ENCODE measurements at places on chromosomes 1 and 21. TPM values are rescaled to one million over a fixed set of nuclear protein-coding genes. Genes with fewer than 3 reads are reported as not detected.

DNA sequence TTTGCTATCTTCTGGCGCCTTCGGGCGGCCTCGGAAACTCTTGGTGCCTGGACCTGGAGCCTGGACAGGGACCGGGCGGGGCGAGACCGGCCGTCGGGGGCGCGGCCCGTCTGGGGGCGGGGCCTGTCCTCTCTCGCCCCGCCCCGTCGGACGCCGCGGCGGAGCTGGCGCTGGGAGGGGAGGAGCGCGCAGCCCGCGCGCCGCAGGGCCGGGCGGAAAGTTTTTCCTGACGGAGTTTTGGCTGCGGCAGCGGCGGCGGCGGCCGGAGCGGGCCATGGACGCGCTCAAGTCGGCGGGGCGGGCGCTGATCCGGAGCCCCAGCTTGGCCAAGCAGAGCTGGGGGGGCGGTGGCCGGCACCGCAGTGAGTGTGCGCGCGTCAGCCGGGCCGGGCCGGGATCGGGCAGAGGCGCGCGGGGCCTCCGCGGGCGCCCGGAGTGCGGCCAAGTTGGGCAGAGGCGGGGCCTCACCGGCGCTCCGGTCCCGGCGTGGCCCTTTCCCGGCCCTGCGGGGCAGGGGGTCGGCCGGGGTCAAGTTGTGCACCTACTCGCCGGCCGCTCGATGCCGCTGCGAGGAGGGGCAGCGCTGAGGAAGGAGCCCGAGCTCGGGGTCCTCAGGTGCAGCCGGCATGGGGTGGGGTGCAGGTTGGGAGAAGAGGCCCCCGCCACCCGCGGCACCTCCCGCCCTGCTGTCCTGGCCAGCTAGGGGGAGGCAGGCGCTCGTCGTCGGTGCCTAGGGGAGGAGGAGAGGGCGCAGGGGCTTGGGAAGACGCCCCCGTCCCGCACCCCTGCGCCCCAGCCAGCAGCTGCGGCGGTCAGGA is at the start of gene LDLRAP1:
Gene LDLRAP1 (plus strand): TSS at position 182 of the 818 bp plus-strand sequence. CDS start 93 bp downstream, at position 275.
- peak; percentile 93 for DNase-seq

DNA sequence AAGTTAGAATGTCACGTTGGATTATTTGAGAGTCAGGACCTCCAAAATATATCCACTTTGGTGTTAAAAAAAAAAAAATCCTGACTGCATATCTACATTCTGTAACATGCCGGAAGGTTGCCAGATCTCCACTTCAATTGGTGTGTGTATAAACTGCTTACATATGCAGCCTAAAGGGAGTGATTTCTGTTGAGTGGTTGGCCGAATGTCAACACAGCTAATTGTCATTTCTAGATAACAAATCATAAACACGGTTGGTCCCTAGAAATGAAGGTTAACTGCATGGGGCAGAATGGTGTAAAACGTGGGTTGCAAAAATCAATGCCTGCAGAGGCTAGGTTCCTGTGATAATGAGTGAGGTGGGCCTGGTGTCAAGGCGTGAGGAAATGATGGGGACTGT is 15.0 kb upstream of the ROR1 start:
- DNase-seq, result no peak

Gene KDF1
- total RNA-seq, result not detected

DNA sequence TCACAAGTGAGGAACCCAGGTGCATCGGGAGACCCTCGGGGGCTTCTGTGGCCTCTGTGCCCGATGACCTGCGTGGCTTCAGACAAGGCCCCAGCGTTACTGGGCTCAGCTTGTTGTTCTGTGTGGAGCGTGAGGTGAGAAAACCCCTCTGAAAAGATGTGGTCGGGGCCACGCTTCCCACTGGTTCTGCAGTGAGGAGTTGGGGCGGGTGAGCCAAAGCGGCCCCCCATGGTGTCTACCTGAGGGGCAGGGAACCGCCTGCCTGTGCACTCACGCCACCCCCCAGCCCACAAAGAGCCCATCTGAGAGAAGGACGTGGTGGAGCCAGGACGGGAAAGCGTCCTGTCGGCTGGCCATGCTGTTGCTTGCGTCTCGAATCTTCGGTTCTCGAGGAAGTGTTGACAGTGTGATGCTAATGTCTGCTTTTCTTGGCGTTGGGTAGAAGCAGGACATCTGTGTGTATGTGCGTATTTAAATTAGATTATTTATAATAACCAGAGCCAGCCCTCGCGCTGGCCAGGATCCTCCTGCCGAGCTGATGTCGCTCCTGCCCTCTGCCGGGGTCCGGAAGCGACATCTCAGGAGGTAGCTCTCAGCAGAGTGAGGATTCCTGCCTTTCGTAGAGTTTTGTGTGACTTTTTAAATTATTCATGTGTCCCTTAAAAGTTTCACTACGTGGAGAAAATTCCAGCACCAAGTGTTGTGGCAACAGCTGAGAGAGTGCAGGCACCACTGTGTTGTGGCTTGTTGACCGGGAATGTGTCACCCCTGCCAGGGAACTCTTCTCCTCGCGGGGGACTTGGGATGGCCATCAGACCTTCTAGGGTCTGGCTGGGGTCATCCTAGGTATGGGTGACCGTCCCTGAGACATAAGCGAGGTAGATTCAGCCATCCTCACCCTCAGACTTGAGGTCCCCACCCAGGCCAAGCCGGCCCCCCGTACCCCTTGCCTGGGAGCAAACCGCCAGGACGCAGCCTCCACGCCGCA is 15.3 kb downstream of the TMEM201 start:
- no peak for DNase-seq

GRCh38 chr1:18927082-18927653 is 24.8 kb upstream of the ALDH4A1 start:
- DNase-seq, result no peak

DNA sequence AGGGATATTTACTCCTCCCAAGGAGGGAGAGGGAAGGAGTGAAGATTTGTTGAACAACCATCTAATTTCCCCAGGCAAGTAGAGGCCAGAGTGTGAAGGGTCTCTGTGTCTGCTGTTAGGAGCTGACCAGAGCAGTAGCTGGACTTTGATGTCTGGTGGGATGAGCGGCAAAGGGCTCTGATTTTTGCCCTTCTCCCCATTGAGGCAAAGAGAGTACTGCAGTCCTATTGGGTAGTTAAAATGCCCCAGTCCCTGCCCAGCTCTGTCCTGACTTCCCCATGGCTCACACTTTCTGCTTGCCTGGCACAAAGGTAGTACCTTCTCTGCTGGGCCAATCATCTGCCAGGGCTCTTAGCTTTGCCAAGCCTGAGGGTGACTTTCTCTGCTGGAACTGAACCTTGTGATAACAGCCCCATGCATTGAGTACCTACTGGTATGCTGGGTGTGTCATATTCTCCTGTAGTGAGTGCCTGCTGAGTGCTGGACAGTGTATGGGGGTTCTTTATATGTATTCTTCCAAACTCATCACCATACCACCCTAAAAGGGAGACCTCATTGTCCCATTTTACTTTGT is 64.0 kb upstream of the SELENON start:
- DNase-seq, result peak; percentile 24

Gene NBPF10
- 4.8 TPM for total RNA-seq

Gene SLC9C2
- total RNA-seq, result not detected

GRCh38 chr1:43135857-43136781 is 36.0 kb downstream of the EBNA1BP2 start:
- no peak for DNase-seq

DNA sequence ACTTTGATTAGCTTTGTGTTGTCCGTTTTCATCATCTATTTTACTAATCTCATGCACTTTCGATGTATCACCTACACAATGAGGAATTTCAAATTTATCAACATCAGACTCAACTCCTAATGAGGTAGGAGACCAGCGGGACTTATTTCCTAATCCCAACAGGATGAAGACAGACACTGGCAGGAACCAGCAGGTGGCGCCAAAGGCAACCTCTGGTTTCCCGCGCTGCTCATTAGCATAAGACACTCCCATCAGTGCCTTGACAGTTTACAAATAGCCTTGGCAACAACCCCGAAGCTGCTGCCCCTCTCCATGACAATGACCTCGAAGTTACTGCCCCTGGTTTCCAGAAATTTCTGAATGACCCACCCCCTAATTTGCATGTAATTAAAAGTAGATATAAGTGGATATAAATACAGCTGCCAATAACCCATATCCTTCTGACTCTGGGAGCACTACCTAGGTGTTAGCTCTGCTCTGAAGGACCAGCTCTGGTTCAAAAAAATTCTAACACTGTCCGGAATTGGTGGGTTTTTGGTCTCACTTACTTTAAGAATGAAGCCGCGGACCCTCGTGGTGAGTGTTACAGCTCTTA is 974.8 kb downstream of the ADGRL2 start:
- DNase-seq, result peak; percentile 76

GRCh38 chr1:150576794-150577556 is 2.4 kb downstream of the MCL1 start:
- DNase-seq, result no peak

Gene MANEAL
- 1.2 TPM for total RNA-seq

Gene NTNG1
- 1.8 TPM for total RNA-seq

- no peak for DNase-seq
These were observed 1588.1 kb upstream of the B3GALT2 start for GRCh38 chr1:194774535-194774934.

GRCh38 chr1:51541313-51542050 is 22.4 kb upstream of the EPS15 start:
- DNase-seq, result no peak

DNA sequence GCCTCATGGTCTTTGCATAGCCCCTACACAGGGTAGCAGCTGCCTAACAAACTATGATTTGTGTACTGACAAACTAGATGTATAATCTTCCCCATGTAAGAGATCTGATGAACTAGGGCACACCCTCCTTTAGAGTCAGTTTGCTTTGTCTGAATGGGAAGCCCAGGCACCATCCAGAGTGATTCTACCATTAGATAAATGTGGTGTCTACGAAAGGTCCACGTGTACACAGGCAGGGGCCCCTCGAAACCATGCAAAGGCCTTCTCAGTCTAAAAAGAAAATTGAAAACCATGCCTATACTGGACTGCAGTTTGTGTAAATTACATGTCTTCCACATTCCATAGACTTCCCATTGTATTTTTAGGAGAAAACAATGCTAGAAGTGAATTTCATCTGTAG is 18.7 kb downstream of the HHIPL2 start:
- DNase-seq, result no peak

Gene ZNF683
- 0.24 TPM for total RNA-seq

DNA sequence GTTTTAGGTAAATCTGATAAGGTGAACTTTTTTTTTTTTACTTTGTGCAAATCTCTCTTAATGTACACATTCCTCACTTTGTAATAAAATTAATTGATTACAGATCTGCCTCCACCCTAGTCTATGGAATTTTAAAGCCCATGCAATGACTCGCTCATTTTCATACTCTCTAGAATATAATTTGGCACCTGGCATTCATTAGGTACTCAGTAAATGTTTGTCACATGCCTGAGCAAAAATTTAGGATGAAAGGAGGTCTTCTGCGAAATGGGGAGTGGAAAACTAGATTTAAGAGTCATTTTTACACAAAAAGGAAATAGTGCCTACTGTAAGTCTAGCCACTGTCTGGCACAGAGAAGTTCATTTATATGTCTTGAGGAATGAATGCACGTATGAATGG is 350.1 kb downstream of the DPYD start:
- DNase-seq, result no peak

Gene TSTD1
- total RNA-seq, result 12.5 TPM

Gene HIPK1
- total RNA-seq, result 71.1 TPM

- DNase-seq, result no peak
These were observed 21.7 kb upstream of the RGS16 start for GRCh38 chr1:182625719-182626504.

DNA sequence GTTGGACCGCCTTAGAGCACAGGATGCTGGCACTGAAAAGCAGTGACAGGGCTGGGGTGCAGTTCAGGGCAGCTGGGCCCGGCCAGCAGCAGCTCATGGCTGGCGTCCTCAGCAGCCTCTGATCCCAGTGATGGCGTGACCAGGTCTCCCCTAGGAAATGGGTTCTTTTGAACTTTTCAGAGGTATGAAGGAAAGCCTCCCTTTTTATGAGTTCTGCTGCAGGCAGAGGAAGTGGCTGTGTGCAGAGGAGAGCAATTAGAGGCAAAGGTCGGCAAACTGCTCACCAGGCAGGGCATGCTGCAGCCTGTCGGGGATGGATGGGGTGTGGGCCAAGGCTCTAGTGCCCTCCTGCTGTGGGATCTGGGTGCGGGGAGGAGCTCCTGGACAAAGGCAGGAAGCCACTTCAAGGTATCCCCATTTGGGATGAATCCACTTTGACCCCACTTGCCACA is 45.6 kb upstream of the RAB4A start:
- no peak for DNase-seq

Gene AMY2A
- total RNA-seq, result 2.8 TPM

DNA sequence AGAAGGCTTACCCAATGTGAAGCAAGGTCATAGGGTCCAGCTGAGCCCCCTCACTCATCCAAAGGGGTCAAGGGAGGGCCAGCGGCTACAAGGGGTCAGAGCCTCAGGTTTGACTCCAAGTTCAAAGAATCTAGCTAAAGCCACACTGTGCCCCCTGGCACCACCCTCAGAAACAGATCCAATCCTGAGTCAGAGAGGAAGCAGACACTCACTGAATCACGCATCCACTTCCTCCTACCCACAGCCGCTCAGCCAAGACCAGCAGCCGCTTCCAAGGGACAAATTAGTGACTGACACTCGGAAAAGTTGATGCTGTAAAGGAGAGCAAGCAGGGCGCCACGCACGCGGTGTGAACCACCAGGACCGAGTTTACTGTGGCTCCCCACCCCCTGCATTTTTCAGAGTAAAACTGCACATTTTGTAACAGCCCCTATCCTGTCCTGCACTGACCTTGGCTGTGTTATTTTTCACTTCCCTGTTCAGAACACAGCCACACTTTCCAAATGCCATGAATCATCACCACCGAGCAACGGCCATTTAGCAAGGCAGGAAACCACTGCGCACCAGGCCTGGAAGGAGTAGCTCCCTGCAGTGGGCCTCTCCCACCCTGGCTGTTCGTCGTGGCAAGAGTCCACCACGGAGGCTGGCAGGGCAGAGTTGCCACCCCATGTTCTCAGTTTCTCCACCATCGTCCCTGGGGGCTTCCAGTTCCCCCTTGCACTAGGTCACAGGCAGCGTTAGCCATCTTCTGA is 147.8 kb downstream of the TOMM20 start:
- peak; percentile 95 for DNase-seq

DNA sequence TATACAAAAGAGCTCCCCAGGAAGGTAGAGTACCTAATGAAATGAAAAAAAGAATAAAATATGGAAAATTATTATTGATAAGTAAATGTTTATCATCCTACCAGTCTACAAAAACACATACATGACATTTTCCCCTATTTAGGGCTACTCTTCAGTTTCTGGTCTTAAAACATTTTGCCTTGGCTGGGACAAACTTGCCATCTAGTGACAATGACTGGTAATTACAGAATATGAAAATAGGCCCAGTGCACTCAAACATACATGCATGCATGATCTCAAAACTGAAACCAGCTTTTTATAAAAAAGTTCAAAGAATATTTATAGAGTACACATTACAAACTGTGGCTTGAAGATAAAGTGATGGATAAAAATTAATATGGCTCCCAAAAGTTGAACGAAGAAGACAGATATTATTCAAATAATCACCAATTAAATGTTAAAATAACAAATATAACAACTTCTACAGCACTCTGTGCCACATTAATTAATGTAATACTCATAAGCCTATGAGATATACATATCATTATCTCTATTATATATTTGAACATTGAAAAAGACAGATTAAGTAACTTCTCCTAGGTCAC is 10.5 kb upstream of the RNPC3 start:
- DNase-seq, result no peak

DNA sequence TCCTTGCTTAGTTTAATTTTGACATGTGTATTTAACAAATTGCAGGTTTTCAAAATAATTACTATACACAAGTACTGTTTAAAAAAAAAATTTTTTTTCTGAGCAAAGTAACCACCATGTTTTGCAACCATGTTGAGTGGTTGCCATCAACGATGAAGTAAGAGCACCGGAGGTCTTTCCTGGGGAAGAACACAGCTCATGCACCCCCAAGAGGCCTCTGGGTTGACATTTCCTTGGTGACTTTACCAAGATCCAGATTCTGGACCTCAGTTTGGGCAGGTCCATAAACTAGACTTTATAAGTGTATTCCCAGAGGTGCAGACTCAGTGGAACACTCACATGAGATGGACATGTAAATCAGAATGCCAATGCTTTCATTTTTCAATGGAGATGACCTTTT is 36.8 kb upstream of the RALGPS2 start:
- DNase-seq, result no peak
